ENCODE measurements at places on chromosomes 5 and 9.
A peak's percentile ranks its signal among the peaks of the same experiment; 100 is the strongest.

- DNase-seq: no peak
Observed at GRCh38 chr5:10553476-10553875, 10.4 kb upstream of the ANKRD33B start.

- no peak for DNase-seq
Observed at GRCh38 chr5:72156946-72157624, 49.8 kb downstream of the MAP1B start.

DNA sequence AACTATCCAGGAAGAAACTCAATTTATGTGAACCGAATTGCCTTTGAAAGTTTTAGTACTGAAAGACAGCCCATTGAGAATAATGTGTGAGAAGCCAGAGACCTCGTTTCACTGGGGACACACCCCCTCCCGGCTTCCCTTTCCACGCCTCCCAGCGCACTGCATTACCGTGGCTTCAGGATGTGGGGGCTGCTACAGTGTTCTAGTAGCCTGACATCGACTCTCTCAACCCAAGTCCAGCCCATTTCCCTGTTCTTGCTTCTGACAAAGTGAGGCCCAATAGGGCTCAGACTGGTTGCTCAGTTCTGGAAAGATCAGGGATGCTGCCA, 3.5 kb downstream of the PAX5 start:
- DNase-seq: no peak

- DNase-seq: no peak
Observed at GRCh38 chr5:116379306-116379705, 195.3 kb downstream of the SEMA6A start.

- DNase-seq: no peak
Observed at GRCh38 chr5:53169933-53170332, 60.4 kb upstream of the MOCS2 start.

- no peak for DNase-seq
Observed at GRCh38 chr5:126031989-126032716, 391.1 kb upstream of the GRAMD2B start.

GRCh38 chr5:93079046-93079445, 502.0 kb downstream of the NR2F1-AS1 start:
- DNase-seq: no peak

GRCh38 chr5:150506571-150507473, 1.1 kb upstream of the NDST1 start:
- no peak for DNase-seq

DNA sequence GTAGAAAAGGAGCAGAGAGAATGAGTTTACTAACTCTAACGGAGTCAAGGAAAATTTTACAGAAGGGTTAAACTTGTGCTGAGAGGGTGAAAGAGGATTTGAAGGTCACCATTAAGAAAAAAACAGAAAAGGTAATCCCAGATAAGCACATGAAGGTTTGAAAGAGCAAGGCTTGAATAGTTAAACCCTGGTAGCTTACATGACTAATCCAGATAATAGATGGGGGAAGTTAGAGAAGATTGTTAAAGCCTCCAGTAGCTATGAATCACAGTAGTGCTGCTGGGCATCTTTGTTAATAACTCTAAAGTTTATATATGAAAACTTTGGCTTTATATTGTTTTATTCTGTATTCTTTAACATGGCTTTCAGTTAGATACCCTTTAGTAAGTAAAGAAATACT, 354.5 kb upstream of the FTMT start:
- DNase-seq: no peak

DNA sequence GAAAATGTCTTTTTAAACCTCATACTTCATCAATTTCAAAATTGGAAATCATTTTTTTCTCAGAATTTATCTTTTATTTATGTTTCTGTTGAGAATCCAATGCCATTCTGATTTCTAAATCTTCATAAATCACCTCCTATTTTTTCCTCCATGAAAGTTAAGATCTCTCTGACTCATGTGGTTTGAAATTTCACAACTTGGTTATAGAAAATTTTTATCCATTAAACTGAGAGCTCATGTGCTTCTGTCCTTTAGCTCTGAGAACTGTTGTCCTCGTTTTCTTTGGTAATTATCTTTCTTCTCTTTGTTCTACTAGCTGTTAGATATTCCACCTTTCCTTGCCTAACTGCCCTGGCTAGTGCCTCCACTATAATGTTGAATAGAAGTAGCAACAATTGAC, 1.5 kb upstream of the RNF180 start:
- DNase-seq: no peak

DNA sequence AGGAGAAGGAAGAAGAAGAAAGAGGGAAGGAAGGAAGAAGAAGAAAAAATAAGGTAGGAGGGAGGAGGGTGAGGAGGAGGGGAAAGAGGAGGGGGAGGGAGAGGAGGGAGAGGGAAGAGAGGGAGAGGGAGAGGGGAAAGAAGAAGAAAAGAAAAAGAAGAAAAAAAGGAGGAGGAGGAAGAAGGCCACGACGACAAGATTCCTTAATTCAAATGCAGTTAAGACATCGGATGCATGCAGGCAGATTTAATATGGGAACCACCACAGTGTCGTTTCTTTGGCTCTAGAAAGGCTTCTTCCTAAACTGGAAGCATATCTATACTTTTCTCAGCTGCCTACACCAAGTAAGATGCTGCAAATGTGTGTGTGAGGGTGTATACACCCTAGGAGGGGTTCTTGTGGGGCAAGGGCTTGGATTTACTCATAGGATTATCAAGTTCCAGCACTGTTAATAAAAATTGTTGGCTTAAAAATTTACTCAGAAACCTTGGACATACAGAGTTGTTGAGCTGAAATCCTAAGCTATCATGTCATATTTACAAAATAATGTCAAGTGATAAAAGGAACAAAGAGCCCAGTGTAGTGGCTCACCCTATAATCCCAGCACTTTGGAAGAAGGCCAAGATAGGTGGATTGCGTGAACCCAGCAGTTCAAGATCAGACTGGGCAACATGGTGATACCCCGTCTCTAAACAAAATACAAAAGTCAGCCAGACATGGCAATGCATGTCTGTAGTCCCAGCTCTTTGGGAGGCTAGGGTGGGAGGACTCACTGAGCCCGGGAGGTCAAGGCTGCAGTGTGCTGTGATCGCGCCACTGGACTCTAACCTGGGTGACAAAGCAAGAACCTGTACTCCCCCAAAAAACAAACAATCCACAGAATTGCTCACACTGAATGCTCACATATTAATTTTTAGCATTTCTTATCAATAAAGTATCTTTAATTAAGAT, 108.5 kb downstream of the UBAP2 start:
- no peak for DNase-seq

DNA sequence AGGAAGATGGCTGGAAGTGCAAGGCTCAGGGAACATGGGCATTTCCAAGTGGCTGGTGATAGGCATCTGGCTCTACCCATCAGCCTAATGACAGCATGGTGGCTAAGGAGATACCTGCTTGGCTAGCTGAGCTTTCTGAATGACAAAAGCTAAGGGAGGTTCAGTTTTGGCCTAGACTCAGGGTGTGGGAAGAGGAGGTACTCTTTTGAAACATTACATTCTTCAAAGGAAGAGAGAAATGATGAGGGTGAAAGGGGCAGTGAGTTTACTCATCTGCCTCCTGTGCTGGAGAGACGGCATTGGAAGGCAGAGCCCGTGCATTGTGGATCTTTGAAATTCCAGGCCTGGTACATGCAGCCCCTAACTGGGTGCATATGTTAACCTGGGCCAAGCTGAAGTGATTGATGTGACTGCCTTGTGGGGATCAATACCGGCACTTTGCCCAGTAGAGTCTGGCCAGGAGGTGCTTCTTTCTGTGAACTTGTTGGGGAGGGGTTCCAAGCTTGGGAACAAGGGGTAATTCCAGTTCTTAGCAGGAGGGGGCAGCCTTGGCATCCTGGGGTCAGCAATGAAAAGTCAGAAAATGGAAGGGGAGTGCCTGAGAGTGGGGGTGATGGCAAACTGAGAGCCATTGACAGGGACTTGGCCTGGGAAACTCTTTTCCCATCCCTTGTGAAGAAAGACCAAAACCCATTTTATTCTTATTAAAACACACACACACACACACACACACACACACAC, 108.6 kb downstream of the ACER2 start:
- DNase-seq: no peak

DNA sequence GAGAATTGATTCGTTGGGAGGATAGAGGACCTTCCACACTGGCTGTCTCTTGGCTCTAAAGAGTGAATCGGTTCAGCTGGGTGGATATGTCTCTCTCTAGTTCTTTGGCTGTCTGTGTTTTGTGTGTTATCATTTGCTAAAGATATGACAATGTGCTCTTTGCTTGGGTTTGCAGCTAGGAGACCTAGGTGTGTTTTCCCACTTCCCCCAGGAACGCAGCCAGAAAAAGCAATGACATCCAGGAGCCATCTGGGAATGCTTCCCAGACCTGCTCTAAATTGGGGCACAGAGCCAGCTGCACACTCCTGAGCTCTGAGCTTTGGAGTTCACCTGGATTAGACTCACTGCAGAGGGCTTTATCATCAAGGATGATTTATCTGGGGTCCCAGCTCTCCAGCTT, 12.8 kb upstream of the PDZD2 start:
- no peak for DNase-seq

DNA sequence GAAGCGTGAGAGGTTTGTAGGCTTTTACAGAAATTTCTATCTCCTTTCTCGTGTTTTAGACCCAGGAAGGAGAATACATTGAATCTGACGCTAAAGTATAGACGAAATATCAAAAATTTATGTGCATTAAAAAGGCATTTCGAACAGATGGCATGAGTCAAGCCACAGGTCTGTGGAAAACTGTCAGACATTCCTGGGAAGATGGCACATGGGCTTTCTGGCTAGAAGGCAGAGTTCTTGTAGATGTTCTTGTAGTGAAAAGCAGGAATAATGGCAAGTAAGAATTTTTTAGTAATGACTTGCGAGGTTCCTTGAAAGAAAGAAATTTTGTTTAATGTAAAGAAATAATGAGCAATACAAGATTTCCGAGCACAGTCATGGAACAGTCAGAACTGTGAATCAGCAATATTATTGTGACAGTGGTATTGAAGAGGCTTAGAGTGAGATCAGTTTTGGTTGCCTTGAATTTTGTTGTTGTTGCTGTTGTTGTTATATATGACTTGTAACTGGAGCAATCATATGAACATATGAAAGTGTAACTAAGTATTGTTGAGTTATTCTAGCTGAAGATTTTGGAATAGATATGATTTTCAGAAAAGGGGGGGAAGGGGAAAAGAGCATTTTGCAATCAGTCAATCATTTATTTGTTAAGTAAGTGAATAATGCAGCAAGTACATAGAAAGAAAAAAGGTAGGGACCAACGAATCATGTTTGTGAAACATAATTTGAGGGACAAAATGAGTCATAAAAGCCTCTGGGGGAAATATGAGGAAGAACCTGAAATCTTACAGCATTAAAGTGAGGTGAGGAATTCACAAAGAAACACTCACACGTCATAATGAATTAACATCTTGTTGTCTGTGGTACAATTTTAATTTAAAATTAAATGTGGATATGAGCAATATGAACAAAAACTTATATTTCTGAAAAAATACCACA, 339.0 kb upstream of the CTNND2 start:
- DNase-seq: no peak

DNA sequence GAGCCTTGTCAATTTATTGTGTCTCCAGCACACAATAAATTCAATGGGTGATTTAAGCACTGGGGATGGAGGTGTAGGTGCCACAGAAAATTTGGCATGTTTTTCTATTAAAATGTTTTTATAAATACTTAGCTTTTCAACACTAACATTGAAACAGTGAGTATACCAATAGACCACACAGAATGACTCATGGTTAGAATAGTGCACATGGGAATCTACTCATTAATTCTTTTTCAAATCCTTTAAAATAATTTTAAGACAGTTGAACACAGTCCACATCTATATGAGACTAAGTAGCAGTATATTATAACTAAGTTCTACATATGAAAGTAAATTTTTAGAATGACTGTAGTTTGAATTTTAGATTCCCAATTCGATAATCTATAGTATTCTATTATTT, 67.1 kb downstream of the LNPEP start:
- no peak for DNase-seq

- DNase-seq: peak; percentile 66
Observed at GRCh38 chr5:178232124-178232919, at the start of gene PHYKPL. Gene PHYKPL (minus strand): TSS chr5:178232802. CDS start chr5:178232550, 252 bp downstream.

DNA sequence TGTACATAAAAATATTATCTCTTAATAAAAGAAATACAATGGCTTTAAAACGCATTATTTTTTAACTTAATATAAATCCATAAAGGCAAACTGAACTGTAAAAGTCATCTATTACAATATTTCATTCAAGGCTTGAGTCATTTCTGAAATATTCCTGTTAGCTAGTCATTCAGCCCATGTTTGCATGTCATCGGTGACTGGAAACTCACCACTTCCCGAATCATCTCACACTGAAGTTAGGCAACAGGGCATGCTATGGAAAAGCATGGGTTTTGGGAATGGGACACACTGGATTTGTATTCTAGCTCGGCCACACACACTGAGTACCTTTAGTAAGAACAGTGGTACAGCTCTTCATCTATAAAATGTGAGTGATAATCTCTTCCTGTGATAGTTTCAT, 691.1 kb upstream of the C9orf72 start:
- no peak for DNase-seq

DNA sequence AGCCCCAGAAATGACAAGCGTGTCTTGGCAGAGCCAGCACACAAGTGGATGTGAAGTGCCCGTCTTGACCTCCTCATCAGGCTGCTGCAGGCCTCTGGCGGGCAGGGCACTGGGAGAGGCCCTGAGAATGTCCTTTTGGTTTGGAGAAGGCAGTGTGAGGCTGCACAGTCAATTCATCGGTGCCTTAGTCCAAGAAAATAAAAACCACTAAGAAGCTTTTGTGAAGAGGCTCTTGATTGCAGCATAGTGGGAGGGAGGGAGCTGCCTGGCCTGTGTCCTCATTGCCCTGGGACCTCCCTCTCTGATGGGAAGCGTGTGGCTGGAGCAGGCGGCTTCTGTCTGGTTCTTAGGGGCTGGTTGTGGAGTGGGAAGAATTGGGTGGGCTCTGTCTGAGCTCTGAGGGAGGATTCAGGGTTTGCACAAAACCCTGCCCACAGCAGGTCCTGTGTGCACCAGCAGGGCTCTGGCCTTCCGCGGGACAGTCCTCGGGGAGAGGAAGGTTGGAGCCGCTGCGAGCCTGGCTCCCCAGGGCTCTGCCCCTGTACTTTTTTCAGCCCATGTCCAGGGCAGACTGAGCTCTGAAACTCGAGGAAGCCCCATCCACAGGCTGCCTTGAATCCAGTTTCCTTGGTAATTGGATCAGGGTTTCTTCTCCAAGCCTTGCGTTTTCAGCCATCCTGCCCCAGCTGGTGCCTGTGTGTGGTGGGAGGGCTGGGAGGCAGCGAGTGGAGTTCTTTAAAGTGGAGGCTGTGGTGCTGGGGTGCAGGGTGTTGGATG, 1.1 kb downstream of the HRCT1 start:
- no peak for DNase-seq

DNA sequence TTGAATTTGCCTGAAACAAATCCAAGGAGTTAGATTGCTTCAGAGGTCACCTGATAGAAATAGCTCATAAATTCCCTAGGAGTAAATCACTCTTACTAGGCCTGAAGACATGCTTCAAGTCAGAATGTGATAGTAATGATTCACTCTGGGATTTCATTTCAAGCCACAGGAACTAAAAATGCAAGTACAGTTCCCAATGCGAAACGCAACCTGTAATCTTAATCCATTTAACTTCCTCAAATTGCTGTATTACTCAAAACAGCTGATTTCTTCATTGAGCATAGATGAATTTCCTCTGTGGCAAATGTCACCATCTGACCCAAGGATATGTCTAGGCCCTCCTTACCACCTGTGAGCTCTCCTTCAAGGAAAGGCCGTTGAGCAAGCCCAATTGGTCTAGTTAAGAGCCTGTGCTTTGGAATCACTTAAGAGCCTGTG, 32.1 kb upstream of the IL6ST start:
- DNase-seq: no peak

- no peak for DNase-seq
Observed at GRCh38 chr9:131697908-131698617, 41.8 kb downstream of the RAPGEF1 start.
